ENCODE measurements at places on chromosomes 6 and 20. TPM values are rescaled to one million over a fixed set of nuclear protein-coding genes. Genes with fewer than 3 reads are reported as not detected.

RAB23 gene
- 12.8 TPM for total RNA-seq

SLC17A2 gene
- not detected for total RNA-seq

CHRNA4 gene
- total RNA-seq = not detected

SLC32A1 gene
- not detected for total RNA-seq

GATA5 gene
- not detected for total RNA-seq

MOXD1 gene
- 6.1 TPM for total RNA-seq

POPDC3 gene
- total RNA-seq = 70.5 TPM

PHIP gene
- total RNA-seq = 10.3 TPM

SMPD2 gene
- 14.9 TPM for total RNA-seq

BCAS4 gene
- 24.6 TPM for total RNA-seq

FARS2 gene
- 19.2 TPM for total RNA-seq

BTN3A1 gene
- 8.2 TPM for total RNA-seq

SIM1 gene
- total RNA-seq = not detected

EIF2S2 gene
- 125 TPM for total RNA-seq

CLPSL2 gene
- total RNA-seq = not detected

PSORS1C1 gene
- total RNA-seq = 0.64 TPM

CST4 gene
- not detected for total RNA-seq

EFCAB8 gene
- not detected for total RNA-seq

ZFP57 gene
- total RNA-seq = not detected

PRND gene
- 0.18 TPM for total RNA-seq

PI3 gene
- not detected for total RNA-seq

PRDM13 gene
- not detected for total RNA-seq

ITCH gene
- total RNA-seq = 32.5 TPM

VARS1 gene
- 63.0 TPM for total RNA-seq

DCDC2 gene
- not detected for total RNA-seq

ZSCAN23 gene
- total RNA-seq = 0.84 TPM

HCK gene
- total RNA-seq = not detected

PTK6 gene
- not detected for total RNA-seq

GHRH gene
- total RNA-seq = not detected

FILIP1 gene
- total RNA-seq = 0.85 TPM

DNAH8 gene
- total RNA-seq = not detected

MAPK13 gene
- total RNA-seq = 0.60 TPM

EPPIN gene
- total RNA-seq = not detected

ARMH2 gene
- not detected for total RNA-seq

PEX6 gene
- 21.2 TPM for total RNA-seq

PACRG gene
- not detected for total RNA-seq

SCRT2 gene
- not detected for total RNA-seq

PDE7B gene
- 1.3 TPM for total RNA-seq

ANGPT4 gene
- 0.02 TPM for total RNA-seq

All from HT1080 (cell line).